ENCODE measurements at places on chromosomes 5 and 9. TPM values are rescaled to one million over a fixed set of nuclear protein-coding genes. Genes with fewer than 3 reads are reported as not detected.

SLC22A4 gene
- 4.1 TPM for total RNA-seq

C5 gene
- 7.3 TPM for total RNA-seq

ZNF366 gene
- not detected for total RNA-seq

TEX48 gene
- not detected for total RNA-seq

ACER2 gene
- total RNA-seq = 4.5 TPM

ARID3C gene
- under 0.01 TPM for total RNA-seq

PGM5 gene
- total RNA-seq = 113 TPM

GRCh38 chr5:14663734-14664269 is 716 bp upstream of the OTULIN start:
- DNase-seq = no peak
- peak overlapping the region; percentile 91 for H3K27ac ChIP-seq
- H3K36me3 ChIP-seq = no peaks in the 10 kb centered on the region
- H3K4me3 ChIP-seq = peak overlapping the region; percentile 81

DNA sequence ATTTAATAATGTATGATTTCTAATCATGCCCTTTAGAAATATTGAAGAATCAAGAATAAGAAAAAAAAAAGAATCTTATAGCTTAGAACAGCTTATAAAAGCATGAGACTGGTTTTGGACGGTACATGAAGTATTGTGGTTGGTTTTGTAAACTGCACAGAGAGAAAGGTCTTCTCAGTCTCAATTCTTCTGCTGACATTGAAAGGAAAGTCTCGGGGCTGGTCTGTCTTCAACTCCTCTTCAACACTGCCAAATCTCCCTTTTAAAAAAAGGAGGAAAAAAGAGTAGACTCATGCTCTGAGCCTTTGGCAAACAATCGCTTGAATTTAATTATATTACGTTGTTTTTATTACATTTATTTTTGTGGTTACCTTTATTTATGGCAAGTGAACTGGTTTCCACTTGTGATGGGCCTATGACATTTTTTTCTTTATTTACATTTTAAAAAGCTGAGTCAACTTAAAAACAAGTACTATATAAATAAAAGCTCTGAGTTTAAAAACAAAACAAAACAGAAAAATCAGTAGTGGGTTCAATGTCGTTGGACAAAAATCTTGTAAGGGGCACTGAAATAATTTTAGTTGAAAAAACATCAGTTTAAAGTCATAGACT is 32.8 kb upstream of the EBF1 start:
- no peaks in the 10 kb centered on the region for H3K27me3 ChIP-seq
- no peak overlapping the region for H3K27ac ChIP-seq
- DNase-seq = no peak
- H3K4me3 ChIP-seq = no peak overlapping the region
- H3K4me1 ChIP-seq = peaks cover 3% of the 10 kb centered on the region
- H3K36me3 ChIP-seq = no peaks in the 10 kb centered on the region

- no peak overlapping the region for H3K27ac ChIP-seq
- H3K36me3 ChIP-seq = no peaks in the 10 kb centered on the region
- no peak for DNase-seq
Measured at GRCh38 chr9:7147121-7148090, 389.6 kb downstream of the KDM4C start.

DNA sequence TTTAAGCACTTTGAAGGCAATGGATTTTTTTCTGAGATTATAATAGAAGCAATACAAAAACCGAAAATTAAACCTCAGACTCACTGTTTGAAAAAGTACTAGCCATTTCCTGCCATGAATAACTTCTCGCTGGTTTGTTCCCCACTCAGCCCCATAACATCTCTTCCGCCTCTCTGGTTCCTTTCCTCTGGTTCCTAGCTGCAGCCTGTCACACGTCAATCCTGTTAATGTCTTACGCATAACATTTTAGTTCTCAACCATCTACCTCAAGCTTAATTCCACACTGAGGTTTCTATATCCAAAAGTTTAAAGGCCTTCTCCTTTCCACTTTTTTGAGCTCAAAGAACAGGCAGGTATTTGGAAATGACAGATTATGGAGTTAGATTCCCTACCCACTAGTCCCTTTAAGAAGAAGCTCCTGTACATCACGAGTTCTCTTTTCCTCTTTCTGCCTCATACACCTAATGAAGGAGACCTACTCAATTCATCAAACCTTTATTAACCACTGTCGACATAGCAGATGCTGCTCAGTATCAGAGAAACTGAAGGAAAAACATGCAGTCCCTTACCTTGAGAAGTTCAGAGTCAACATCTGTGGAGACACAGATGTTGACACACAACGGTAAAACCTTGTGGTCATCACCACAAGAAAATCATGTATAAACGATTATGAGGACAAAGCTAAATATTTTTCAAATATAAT is 243.0 kb upstream of the PTGER4 start:
- no peak for DNase-seq
- no peak overlapping the region for H3K4me3 ChIP-seq
- H3K4me1 ChIP-seq = no peaks in the 10 kb centered on the region
- H3K27me3 ChIP-seq = no peaks in the 10 kb centered on the region
- H3K36me3 ChIP-seq = no peaks in the 10 kb centered on the region
- H3K27ac ChIP-seq = no peak overlapping the region

DNA sequence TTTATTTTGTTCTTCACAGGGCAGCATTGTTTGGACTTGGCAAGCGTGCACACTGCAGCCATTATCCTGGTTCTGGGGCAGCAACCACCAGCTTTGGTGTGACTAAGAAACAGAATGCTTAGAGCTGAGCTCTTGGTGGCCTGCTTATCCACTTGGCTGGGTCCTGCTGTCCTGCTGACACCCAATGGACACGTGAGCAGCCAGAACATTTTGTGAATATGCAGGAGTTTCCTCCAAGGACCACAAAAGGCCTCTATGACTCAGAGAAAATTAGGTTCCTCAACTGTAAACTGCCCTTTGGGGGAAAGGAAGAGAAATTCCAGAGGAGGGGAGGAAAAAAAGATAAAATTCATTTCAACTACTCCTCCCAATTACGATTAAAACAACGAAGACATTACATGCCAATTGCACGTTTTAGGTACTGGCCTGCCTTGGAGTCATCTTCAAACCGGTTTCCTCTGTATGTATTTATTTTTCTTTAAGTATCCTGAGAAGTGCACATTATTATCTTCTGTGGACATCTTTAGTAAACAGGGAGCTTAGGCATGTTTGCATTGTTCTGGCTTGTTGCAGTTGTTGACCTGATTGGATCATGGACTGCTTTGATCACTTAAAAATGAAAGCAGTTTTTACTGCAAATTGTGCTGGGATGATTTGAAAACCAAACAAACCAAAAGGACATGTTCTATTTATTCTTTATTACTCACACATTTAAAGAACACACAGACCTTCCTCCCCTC is 82.3 kb upstream of the TLE4 start:
- no peak overlapping the region for H3K4me3 ChIP-seq
- H3K27me3 ChIP-seq = no peaks in the 10 kb centered on the region
- no peaks in the 10 kb centered on the region for H3K4me1 ChIP-seq
- no peaks in the 10 kb centered on the region for H3K36me3 ChIP-seq

- H3K4me3 ChIP-seq = no peak overlapping the region
- no peaks in the 10 kb centered on the region for H3K36me3 ChIP-seq
- DNase-seq = peak; percentile 2
Measured at GRCh38 chr5:62720031-62720441, 141.4 kb downstream of the LRRC70 start.

DNA sequence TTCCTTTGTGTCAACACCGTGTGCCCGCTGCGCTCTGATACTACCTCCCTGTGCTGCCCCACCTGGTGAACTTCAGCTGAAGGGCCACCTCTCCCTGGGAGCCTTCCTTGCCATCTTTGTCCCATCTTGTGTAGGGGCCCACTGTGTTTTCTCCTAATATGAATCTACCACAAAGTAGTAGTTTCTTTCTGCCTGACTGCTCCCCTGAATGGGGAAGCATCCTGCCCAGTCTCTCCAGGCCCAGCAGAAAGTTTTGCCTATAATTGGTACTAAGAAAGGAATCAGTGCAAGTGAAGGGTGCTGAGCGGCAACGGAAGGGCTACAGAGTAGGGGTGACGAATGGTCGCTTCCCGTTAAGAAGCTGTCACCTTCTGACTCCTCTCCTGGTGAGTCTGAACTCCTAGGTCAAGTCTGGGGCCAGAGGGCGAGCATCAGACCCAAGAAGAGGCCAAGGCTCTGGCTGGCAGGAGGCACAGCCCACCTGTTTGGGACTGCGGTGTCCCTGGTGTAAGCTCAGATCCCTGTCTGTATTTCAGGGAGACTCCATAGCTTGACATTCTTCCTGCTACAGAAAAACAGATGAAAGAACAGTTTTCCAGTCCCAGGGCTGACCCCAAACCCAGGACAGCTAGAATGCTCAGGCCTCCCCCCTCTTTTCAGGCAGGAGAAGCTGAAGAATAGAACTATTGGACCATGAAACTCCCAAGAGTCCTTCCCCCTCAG is 24.1 kb downstream of the WWC1 start:
- no peak overlapping the region for H3K4me3 ChIP-seq
- no peak for DNase-seq
- H3K27me3 ChIP-seq = no peaks in the 10 kb centered on the region
- H3K27ac ChIP-seq = peak overlapping the region; percentile 35

DNA sequence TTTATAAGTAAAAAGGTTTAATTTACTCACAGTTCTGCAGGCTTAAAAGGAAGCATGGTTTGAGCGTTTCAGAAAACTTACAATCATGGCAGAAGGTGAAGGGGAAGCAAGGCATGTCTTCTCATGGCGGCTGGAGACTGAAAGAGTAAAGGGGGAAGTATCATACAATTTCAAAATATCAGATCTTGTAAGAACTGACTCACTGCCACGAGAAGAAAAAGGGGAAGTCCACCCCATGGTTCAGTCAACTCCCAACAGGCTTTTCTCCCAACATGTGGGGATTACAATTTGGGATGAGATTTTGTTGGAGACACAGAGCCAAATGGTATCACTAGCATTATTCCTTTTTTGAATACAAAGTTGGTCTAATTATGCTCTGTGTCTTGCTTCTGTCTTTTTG is 627.9 kb upstream of the ST8SIA4 start:
- H3K27me3 ChIP-seq = no peaks in the 10 kb centered on the region
- no peaks in the 10 kb centered on the region for H3K36me3 ChIP-seq
- H3K4me1 ChIP-seq = no peaks in the 10 kb centered on the region
- no peak for DNase-seq
- H3K4me3 ChIP-seq = no peak overlapping the region
- no peak overlapping the region for H3K27ac ChIP-seq

DNA sequence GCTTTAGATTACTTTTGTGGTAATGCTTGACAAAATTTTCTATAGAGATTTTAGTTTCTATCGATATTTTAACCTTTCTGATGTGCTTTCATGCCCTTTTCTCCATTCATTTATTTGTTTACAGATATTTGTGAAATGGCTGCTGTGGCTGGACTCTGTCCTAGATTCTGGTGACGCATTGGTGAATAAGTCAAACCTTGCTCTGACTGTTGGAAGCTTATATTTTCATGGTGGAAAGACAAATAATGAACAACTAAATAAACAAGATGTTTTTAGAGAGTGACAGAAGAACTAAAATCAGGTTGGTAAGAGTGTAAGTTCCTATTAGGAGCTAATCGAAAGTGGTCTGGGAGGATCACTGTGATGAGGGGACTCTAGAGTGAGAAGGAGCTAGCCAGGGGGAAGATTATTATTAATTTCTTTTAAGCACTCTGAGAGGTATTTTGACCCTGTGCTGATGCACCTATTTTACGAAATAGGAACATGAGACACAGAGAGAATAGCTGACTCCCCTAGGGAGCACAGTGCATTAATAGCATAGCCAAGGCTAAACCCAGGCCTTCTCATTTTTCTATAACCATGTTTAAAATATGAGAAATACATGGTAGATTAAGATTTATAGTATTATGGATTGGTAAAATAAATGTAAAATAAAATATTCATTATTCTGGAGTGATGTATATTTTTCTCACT is 411.9 kb upstream of the ARRDC3 start:
- H3K36me3 ChIP-seq = no peaks in the 10 kb centered on the region
- no peak overlapping the region for H3K27ac ChIP-seq
- no peaks in the 10 kb centered on the region for H3K4me1 ChIP-seq
- no peak for DNase-seq
- H3K27me3 ChIP-seq = no peaks in the 10 kb centered on the region

- H3K27me3 ChIP-seq = no peaks in the 10 kb centered on the region
- DNase-seq = no peak
- no peaks in the 10 kb centered on the region for H3K36me3 ChIP-seq
- no peak overlapping the region for H3K27ac ChIP-seq
- H3K4me3 ChIP-seq = no peak overlapping the region
Measured at GRCh38 chr9:137149942-137150616, 11.1 kb downstream of the GRIN1 start.

- no peaks in the 10 kb centered on the region for H3K4me1 ChIP-seq
- H3K4me3 ChIP-seq = no peak overlapping the region
- no peak for DNase-seq
- no peaks in the 10 kb centered on the region for H3K36me3 ChIP-seq
- H3K27me3 ChIP-seq = no peaks in the 10 kb centered on the region
Measured at GRCh38 chr9:117046666-117047327, 359.7 kb downstream of the TRIM32 start.

GRCh38 chr9:26058111-26058895 is 380.1 kb upstream of the TUSC1 start:
- H3K4me3 ChIP-seq = no peak overlapping the region
- H3K4me1 ChIP-seq = no peaks in the 10 kb centered on the region
- no peak for DNase-seq
- no peaks in the 10 kb centered on the region for H3K36me3 ChIP-seq
- no peak overlapping the region for H3K27ac ChIP-seq

DNA sequence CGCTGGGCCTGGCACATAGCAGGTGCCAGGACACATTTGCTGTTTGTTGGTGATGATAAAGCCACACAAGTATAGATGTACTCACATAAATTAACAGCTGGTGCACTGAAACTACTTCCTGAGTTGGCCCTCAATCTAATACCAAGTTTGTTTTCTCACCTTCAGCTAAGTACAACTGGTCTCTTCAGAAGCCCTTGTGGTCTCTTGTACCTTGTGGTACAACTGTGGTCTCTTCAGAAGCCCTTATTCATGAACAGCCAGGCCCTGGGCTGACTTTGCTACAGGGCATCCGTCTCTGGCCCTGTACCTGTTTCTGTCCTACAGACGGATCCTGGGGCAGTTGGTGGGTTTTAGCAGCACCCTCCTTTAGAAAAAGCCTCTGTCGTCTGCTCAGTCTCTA is 81.5 kb downstream of the DAB2IP start:
- no peaks in the 10 kb centered on the region for H3K36me3 ChIP-seq
- H3K4me1 ChIP-seq = peaks cover 19% of the 10 kb centered on the region
- DNase-seq = no peak
